Stimulated activated CD4-positive, alpha-beta T cell treated with anti-CD3 and anti-CD28 coated beads, Interleukin-1b, Interleukin-23, amount 100 ng/mL, for 24 hours (primary cell): ENCODE measurements at places on chromosomes 16 and 17.

DNA sequence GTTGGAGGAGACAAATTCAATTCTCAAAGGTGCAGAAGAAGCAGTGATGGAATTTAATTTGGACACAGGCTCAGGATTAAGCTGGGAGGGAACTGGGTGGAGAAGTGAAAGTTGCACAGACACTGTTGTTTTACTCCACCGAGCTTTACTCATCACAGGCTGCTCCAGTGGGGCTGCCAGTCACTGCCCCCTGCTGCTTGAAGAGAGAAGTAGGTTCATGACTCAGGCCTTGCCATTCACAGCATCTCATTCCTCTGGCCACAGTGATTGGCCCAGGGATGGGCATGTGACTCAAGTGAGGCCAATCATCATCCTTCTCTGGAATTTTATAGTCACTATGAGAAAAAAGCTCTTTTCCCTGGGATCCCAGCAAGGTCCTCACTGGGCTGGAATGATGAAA, 11.8 kb downstream of the GNAO1 start:
- no peak for DNase-seq

- DNase-seq: no peak
Measured at GRCh38 chr17:83084621-83085056, 5.2 kb downstream of the METRNL start.

DNA sequence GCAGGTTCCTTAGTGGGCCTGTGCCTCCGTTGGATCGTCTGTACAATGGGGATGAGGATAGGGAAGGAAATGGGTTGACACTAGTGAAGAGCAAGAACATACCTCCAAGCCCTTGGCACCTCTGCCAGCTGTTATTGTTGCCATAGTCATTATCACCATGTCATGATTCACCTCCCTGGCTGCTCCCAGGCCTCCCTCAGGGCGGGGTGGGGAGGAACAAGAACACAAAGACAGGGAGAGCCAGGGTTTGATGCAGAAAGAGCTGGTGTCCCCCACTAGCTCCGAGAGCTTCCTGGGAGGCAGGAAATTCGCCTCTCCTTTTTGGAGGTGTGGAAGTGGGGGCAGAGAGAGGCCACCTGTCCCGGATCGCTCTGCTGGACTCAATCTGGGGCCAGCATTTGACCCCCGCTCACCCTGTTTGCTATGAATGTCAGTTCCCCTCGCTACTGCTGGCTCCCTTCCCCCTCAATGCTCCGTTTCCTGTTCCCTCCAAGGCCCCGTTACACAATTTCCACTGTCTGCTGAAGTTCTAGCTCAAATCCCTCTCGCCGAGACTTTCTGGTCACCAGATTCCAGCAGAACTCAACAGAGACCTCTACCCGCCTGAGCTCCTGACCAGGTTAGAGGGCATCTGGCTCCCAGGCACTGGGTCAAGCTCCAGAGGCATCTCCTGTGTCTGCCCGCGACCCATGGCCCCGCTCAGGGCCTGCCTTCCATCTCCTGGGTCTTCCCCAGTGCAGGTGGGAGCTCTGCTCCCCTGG, 9.1 kb downstream of the TIMP2 start:
- DNase-seq: no peak

GRCh38 chr17:74271901-74272561, 2.0 kb upstream of the DNAI2 start:
- DNase-seq: no peak

DNA sequence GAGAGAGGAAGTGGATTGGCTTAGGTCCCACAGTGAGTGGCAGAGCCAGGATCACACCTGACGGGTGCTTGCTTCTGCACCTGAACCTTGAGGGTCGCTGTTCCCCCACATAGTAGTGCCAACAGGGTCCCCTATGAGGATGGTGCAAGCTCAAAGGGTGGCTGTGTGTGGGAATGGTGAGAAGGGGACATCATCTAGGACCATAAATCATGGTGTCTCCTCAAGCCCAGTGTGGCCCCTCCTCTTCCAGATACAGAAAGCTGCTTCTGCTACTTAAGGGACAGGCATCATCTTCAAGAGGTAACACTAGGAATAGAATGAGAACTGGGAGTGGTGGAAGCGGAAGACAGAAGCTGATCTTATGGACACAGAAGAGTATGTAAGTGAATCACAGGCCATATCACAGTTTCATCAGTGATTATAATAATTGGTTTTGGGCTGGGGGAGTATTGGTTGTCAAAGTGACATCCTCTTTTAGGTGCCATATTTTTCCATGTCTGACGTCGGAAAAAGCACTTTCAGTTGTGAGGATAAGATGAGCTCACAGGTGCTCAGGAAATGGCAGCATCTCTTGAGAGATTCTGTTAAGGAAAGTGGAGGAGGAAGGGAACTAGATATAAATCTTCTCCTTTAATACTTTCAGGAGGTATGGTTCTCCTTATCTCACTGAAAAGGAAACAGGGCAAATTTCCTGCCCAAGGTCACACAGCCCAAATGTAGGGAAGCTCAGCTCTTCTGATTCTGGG, 83.2 kb upstream of the HNF1B start:
- DNase-seq: no peak

- no peak for DNase-seq
Measured at GRCh38 chr16:49754495-49755312, 101.2 kb downstream of the ZNF423 start.

DNA sequence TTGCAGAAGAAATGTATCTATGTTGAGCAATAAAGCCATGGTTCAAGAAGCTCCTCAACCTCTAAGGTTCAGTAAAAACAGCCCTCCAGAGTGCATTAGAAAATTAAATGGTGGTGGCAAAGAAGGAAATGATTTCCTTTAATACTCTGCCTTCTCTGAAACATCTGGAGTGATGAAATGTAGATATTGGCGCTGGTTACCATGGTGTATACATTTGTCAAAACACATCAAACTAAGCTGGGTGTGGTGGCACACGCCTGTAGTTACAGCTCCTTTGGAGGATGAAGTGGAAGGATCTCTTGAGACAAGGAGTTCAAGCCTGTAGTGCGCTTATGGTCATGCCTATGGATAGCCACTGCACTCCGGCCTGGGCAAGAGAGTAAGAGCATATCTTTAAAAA, 6.0 kb downstream of the CAPNS2 start:
- no peak for DNase-seq
